ENCODE measurements at places on chromosomes 16 and 17.

DNA sequence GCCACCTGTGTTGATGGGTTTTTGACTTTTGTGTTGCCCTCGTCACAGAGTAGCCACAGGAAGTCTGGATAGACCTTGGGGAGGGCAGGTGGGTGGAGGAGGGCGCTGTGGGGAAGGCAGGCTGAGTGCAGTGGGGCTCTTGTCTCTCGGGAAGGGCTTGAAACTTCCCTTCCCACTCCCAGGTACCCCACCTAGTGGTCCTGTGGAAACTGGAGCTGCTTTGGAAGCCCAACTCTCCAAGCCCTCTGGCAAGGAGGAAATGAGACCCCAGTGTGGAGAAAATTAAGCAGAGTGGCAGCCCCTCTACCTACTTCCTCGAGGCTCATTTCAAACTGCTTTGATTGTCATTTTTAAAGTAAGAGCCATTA lies 9.2 kb downstream of the CA5A start:
- no peak for DNase-seq

- no peak for DNase-seq
Measured at GRCh38 chr16:23359092-23359760, 57.1 kb downstream of the SCNN1B start.

DNA sequence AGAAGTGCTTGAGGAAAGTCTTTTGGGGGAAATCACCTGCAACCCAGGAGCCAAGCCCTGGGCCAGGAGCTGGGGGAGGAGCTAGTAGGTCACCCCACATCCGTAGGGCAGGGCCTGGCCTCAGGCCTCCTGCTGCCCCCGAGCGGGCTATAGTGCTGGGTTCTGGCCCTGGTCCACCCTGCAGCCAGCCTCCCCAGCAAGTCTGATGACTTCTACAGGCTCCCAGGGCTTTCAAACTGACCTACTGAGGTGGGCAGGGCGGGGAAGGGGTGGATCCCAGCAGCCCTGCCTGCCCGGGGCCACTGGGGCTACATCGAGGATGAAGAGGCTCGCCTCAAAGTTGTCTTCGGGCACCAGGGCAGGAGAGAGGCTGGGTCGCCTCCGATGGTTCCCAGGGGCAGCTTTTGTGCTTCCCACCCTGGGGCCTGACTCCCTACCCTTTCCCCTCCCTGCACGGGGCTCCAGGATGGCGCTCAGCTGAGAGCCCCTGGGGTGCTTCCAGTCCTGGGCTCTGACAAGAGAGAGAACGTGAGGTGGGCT lies 5.0 kb downstream of the CENPX start:
- DNase-seq: no peak

DNA sequence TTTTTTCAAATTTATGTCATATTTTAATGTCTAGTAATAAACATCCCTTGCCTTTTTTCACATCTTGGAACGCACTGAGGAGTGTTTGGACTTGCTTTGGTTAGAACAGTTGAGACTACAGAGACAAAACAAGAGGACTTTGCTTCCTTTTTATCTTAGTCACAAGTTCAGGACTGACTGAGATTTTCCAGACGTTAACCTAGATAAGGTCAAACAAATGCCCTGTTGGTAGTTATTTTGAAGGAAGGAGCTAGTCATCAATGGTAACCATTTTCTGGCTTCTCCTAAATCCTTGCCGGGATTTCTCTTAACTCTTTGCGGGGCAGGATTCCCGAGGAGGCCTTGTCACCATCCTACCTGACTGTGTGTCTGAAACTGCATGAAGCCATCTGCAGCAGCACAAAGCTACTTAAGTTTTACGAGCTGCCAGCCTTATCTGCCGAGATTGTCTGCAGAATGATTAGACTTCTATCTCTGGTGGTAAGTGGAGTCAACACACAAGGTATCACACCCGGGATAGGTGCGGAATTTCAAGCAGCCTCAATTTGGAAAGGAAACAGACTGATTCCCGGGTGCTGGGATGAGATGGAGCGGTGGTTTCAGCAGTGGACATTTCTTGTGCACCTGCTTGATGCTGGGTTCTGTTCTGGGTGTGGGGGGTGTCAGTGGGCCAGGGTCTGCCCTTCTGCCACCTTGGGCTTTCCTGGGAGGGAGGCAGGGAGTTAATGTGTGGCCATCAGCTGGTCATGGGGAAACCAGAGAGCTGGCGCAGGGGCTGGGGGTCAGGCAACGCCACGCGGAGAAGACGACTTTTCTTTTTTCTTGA lies 48.3 kb downstream of the RNF213 start:
- DNase-seq: no peak

DNA sequence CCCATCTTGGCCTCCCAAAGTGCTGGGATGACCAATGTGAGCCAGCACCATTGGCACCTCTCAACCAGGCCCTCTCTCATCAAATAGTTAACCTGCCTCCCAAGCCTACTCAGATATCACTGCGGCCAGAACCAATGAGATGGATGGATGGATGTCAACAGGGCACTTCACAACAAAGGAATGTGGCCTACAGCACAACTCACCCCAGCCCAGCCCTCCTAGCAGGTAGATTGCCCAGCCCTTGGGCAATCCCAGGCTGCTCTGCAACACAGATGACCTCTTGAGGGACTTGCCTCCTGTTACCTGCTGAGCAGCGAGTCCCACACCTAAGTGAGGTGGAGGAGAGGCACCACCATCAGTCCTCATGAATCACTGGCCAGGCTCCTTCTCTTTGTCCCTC lies 22.6 kb upstream of the KIFC3 start:
- no peak for DNase-seq

DNA sequence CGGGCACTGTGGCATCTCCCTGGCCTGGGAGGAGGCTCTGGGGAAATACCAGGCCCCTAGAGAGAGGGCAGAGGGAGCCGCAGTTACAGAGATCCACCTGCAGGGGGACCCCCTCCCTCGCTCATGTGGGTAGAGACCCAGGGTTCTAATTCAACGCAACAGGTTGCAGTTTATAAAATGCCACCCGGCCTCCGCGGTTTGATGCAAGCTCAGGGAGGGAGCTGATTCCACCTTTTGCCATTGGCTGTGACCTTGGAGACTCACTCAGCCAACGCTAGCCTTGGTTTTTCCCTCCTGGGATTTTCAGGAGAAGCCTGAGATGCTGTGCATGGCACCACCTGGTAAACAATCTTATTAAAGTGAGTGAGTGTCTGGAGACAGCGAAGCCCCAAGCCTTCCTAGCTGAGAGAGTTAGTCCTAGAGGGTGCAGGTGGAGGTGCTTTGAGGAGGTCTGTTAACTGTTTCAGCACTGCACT lies 12.1 kb downstream of the TTLL6 start:
- no peak for DNase-seq

DNA sequence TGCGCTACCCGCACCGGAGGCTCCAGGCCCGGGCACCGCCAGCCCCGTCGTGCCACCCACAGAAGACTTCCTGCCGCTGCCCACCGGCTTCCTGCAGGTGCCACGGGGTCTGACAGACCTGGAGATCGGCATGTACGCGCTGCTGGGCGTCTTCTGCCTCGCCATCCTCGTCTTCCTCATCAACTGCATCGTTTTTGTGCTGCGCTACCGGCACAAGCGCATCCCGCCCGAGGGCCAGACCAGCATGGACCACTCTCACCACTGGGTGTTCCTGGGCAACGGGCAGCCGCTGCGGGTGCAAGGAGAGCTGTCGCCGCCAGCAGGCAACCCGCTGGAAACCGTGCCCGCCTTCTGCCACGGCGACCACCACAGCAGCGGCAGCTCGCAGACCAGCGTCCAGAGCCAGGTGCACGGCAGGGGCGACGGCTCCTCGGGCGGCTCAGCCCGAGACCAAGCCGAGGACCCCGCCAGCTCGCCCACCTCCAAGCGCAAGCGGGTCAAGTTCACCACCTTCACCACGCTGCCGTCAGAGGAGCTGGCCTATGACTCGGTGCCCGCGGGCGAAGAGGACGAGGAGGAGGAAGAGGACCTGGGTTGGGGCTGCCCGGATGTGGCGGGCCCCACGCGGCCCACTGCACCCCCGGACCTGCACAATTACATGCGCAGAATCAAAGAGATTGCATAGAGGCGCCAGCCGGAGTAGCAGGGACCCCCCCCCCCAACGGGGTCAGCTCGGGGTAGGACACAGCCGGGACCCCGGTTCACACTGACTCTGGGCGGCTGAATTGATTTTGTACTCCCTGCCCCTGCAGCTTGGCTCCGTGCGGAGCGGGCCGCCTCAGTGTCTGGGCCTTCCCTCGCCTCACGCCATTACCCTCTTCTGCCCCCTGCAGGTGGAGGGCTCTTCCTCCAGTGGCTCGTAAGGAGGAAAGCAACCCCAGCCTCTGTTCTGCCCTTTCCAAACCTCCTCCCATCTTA lies 58.5 kb downstream of the TMEM132E start:
- no peak for DNase-seq

Data from epithelial cell of prostate (primary cell).